ENCODE measurements at places on chromosomes 3 and 15. TPM values are rescaled to one million over a fixed set of nuclear protein-coding genes. Genes with fewer than 3 reads are reported as not detected.

COL6A6 gene
- total RNA-seq = not detected

NUP210 gene
- total RNA-seq = 80.3 TPM

DNA sequence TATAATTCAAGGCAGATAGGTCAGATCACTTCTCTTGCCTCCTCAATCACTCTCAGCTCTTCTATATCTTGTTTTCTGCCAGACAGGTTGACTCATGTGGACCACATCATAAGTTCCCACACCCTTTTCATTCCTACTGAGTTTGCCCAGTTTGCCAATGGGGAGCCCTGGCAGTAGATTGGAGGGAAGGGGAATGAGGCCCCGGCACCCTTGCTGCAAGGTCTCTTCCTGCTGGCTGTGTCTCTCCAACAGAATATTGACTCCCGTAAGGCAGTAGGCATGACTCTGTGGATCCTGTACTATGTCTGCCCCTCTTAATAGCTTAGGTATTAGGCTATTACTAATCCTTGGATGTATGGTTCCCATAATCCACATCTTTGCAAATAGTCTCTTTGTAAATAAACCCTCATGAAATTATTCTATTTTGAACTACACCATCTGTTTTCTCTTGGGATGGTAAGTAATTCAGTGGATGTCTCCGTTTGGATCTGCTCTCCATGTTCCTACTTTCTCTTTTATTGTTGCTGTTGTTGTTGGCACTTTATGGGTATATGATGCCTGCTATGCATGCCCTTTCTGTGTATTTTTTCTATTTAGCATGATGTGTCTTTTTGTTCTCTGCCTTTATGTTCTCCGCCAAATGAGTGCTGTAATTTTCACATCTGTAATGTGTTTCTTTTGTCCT lies 65.5 kb upstream of the DCBLD2 start:
- DNase-seq = no peak

DNA sequence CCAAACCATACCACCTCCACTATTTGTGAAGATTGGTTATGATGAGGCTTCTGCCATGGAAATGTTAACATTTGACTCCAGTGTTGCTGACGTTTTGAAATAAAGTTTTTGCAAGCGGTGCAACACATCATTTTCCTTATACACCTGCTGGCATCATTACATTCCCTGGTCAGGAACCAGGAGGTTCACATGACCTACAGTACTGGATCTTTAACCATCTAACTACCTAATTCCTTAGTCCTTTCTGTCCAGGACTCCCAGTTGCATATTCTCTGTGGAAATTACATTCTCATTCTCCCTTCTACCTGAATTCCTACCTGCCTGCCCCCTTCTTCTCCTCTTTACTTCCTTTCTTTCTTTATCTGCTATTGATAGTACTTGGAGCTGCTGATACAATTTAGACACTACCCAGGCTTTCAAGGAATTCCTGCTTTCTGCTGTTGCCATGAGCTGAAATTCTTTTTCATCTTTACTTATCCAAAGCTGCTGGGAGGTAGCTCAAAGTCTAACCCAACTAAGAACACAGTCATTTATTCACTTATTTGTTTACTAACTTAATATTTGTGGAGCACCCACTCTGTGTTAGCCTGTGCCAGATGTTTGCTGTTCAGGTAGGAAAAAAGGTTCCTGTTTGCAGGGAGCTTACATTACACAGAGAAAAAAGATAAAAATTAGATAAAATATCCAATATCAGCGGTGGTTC lies 144.2 kb downstream of the EDEM1 start:
- no peak for DNase-seq

DNA sequence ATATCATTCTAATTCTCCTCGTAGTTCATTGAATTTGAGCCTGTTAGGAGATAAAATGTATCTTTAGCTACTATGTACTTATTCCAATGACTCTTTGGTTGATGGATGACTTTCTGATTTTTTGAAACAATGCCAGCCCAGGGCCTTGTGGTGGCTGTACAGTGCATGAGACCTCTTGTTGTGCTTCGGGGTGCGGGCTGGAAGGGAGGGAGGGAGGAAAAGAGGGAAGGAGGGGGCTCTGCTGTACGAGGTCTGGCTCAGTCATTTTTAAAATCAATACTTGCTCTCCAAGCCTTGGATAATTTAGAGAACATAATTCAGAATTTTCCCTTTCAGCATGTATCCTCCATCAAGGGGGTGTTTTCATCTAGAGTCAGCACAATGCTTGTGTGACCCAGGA lies 399.7 kb upstream of the ONECUT1 start:
- DNase-seq = no peak

DNA sequence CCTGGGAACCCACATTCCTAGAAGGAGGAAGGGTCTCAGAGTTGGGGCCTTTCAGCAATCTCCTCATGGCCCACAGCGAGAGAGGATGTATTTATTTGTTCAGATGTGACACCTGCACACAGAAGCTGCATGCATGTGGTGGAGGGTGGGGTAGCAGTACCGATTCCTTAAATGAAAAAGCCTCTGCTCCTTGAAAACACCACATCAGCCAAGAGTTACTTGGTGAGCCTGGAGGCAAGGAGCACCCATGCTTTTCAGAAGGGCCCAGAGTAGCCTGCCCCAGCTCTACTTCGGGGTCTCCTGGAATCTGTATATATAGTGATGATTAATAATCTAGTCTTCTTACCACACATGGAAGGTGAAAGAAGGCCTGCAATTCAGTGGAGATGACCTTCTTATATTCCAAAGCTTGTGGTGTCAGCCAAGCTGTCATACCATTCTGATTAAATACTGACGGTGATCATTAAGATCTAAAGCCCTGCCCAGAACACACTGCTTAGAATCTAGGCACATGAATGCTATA lies 33.5 kb downstream of the SEMA6D start:
- DNase-seq = no peak

DNA sequence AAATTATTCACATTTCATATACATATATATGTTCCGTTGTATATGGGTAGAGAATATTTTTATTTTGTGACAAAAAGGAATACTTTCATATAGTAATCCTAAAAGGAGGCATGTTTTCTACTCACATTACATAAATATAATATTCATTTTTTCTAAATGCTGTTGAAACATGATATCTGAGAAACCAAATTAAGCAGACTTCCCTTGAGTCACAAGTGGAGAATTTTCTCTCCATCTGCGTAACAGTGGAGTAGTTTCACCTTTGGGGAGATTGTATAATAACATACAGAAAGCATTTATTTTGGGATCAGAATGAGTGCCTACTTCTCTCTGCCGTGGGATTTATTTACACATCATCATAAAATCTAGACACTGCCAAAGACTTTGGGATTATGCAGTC lies 849.8 kb downstream of the NSUN3 start:
- DNase-seq = no peak

DNA sequence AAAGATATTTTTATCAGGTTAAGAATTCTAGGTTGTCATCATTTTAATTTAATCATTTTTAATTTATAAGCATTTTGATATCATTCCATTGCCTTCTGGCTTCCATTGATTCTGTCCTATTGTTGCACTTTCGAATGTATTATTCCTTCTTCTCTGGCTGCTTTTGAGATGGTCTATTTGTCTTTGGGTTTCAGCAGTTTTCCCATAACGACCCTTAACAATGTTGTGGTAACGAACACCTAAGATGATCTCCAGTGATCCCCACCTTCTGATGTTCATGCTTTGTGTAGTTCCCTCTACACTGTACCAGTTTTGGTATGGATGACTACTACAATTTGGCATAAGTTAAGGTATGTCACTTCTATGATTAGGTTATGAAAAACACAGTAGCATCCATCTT lies 59.9 kb downstream of the MINAR1 start:
- no peak for DNase-seq

GRCh38 chr3:12522721-12523120 lies 22.6 kb downstream of the MKRN2OS start:
- DNase-seq = no peak

- no peak for DNase-seq
These were observed 50.4 kb downstream of the SLC2A2 start for GRCh38 chr3:170976190-170976519.

- no peak for DNase-seq
These were observed 46.0 kb upstream of the C3orf22 start for GRCh38 chr3:126604691-126605090.

DNA sequence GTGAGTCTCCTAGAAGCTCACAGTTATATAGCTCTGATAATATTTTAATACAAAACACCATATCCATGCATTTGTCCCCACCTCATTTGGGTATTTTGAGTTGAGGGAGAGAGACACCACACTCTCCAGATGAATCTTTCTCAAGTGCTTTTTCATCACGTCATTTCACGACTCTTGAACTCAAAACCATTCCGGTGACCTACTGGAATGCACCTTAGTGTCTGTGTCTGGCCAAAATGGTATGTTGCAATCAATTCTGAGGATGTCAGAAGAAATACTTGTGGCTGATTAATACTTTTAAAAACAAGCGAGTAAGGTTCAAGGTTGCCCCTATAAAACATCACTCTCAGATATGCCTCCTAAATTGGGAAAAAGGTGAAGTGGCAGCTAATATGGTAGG lies 352.6 kb upstream of the ICE2 start:
- DNase-seq = no peak

DNA sequence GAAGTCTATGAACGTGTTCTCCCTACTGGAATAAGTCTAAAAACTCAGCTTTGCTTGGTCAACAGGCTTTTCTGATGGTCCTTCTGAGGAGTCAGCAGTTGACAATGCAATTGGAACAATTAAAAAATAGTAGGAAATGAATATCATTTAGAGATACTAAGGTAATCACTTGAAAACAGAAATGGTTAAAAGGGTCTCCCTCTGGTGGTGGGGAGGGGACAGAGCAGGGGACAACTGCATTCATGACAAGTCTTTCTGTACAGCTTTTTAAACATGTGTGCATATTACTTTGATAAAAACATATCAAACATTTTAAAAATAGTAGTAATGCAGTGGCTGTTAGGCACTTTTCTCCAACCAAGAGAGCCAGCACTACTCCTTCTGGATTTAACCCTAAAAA lies 119.9 kb upstream of the FHIT start:
- no peak for DNase-seq

GRCh38 chr15:89195836-89196235 lies 25.5 kb downstream of the RLBP1 start:
- DNase-seq = no peak

DNA sequence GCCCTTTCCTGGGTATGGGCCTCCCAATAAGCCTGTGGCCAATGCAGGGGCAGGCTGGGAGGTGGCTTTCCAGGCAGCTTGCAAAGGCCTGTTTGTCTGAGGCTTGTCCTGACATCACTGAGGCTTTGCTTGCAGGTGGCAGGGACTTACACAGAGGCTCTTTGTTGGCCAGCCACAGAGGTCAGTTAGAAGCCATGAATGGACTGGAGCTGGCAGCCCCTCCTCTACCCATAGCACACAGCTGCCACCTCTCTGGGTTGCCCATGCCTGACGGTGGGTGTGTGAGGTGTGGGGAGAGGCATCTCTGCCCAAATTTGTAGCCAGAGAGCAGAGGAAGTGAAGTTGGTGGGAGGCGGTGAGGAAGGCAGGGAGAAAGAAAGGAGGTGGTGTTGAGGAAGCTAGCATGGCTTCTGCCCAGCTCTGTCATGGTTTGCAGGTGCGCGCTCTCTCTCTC lies 17.1 kb downstream of the LIMD1 start:
- DNase-seq = no peak

- DNase-seq = no peak
These were observed 826.1 kb downstream of the AGBL1 start for GRCh38 chr15:86905625-86906256.
